Fibroblast of skin of right quadriceps (primary cell): ENCODE measurements at places on chromosomes 12 and 14.

DNA sequence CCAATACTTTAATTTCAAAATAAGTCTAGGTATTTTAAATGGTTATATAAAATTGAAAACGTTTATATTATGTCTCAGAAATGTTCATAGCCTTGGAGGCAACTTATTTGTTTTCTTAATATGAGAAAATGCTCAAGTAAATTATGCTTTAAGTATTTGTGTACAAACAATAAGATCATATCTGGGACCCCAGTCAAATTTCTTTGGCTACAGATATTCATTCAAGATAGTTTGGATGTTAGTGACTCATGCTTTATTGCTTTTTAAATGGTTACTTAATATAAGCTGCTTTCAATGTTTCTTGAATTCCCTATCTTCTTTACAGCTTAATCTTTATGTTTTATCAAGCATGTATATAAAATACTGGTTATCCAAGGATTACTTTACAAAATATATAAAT, 291.3 kb downstream of the KCNC2 start:
- DNase-seq, result no peak

DNA sequence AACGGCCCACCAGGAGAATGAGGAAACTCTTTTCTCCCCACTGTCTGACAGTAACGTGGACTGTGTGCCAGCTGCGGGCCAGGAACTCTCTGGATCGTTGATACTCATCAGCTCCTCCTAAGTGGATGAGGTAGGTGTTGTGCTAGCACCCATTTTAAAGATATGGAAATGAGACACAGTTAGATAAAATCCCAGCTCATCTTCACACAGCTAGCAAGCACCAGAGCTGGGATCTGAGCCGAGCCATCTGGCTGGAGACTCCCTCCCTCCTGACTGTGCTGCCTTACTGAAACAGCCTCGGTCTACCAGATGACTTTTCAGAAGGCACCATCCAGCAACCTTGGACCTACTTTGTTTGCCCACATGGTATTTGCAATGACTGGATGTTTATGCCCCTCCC, 49.2 kb downstream of the TMEM132D start:
- DNase-seq, result no peak

GRCh38 chr12:68876461-68876860, 56.5 kb downstream of the CPM start:
- DNase-seq, result no peak

GRCh38 chr14:104202259-104203070, 64.1 kb downstream of the KIF26A start:
- DNase-seq, result no peak

DNA sequence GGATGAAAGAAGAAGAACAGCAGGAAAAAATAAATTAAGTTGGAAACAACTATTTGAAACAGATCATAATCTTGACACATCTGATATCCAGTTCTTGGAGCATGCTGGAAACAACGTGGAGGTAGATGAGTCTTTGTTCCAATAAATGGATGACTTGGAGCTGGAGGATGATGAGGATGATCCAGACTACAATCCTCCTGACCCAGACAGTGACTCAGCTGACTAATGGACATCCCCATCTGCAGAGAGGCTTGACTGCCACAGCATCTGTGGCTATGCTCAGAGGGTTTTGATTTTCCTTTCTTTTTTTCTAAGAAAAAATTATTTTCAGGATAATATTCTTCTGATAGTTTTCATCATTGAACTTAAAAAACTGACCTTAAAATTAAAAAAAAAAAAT, 6.2 kb upstream of the ZDHHC17 start:
- DNase-seq, result no peak

- no peak for DNase-seq
These were observed 1153.9 kb downstream of the AACS start for GRCh38 chr12:126219139-126219538.

DNA sequence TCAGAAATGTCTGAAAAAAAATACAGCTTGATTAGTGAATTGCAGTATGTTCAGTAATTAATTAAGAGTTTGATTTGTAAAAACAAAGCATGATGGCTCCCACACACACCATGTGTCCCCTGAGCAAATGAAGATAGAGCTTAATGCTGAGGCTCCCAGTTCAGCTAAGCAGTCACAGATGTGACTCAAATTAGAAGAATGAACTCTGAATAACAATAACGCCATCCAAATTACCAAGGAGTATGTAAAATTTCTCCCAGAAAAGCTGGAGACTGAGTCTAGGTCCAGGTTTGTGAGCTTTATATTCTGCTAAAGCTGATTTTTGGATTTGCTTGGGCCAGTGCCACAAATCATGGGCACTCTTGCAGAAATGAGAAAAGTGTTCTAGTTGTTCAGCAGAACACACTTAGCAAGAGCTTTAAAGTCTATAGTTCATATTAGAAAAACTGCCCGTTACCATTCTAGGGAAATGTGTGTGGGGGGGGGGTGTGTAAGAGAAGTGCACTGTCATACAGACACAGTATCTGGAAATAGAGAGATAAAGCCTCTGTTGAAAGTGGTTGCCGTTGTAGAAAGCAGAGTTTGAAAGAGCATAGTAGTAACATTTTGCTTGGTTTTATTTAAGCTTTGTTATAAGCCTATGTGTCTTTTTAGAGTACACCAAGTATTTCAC, 253.1 kb downstream of the BCAT1 start:
- DNase-seq, result peak; percentile 3

- DNase-seq, result no peak
These were observed 6.1 kb downstream of the PTPN6 start for GRCh38 chr12:6957151-6957701.

- DNase-seq, result peak; percentile 70
These were observed at the start of gene ALDH2 for GRCh38 chr12:111766608-111767361. Gene ALDH2 (plus strand): TSS chr12:111766933. CDS start chr12:111766983, 50 bp downstream.

DNA sequence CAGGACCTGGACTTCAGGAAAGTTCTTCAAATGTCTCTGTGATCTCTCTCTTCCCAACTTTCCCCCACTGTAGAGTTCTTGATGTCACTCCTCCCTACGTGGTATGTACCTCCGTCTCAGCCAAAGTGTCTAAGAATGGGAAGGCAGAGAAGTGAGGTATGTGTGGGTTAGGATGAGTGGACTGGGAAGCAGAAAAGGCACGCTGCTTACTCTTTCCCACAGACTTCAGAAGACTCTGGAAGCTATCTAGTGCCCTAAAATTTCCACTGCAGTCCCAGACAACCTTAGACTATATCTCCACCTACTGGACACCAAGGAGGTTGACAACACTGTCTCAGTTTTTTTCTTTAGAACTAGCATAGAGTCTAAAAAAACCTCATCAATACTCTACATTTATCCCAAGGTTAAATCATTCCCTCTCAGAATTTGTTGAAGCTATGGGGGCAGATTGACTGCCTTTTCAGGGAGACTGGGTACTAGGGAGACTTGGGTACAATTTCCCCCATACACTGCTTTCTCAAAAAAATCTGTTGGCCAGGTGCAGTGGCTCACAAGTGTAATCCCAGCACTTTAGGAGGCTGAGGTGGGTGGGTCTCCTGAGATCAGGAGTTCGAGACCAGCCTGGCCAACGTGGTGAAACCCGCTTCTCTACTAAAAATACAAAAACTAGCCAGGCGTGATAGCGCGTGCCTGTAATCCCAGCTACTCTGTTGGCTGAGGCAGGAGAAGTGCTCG, 20.6 kb upstream of the ITGA5 start:
- peak; percentile 78 for DNase-seq

DNA sequence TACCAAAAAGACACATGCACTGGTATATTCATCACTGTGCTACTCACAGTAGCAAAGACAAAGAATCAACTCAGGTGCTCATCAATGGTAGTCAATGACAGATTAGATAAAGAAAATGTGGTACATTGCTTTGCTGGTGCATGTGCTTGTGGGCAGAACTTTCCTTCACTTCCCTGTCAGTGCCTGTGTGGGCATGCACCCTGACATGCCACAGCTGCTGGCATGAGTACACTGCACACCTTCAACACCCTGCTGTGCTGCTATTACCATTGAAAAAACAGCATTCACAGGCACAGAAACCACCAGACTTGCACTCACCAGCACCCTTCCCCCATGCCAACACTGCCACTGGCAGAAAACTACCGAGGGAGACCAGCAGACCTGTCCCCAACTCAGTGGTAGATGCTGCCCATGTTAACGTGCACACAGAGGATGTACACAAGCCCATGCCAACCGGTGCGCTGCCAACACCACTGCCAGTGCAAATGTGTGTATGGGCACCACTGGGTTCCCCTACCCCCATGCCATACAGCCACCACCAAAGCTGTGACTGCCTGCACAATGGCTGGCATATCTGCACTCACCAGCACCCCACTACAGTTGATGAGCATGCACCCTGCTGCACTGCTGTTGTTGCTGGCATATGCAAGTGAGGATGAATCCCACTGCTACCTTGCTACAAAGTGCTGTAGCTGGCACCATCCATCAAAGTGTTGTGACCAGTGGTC, 57.4 kb downstream of the APOBEC1 start:
- no peak for DNase-seq

DNA sequence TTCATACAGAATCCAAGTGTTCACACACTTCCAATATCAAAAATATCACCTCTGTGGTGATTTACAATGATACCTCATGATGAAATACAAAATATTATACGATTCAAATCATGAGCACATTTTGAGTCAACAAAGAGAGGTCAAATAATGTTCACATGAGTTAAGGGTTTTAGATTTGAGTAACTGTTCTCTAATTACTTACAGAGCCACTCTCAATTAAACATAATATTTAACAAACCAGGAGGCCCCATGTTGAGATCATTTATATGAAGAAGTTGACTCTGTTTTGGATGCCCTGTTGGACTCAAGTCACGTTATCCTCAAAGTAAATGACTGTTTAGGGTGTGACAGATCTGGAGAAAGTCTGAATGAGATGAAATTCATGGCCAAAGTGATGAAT, 53.5 kb downstream of the NUAK1 start:
- peak; percentile 57 for DNase-seq

DNA sequence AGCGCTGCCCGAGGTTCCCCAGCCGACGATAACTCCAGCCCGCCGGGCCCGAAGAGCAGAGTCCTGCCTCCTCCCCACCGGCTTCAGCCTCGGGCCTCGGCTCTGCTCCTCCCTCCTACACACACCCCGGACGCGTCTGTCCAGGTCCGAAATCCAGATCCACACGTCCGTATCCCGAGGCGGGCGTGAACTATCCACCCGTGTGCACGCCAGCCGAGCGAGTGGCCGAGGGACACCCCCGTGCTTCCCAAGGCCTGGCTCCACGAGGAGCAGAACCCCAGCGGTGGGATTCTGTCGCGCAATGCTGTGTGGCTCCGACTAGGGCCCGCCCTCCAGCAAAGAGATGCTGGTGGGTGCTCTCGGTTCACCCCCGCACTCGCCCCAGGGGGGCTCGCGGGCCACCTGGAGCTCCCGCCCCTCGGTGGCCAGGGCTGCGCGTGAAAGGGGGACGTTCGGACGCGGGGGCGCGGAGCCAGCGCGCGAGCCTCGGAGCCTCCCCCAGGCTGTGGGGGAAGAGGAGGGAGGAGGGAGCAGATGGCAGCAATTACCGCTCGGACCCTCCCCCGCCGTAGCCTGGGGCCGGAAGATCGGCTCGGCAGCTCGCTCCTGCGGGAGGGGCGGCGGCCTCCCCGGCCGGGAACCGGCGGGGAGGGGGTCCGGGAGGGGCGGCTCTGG, 18.9 kb upstream of the ANKRD33 start:
- DNase-seq, result peak; percentile 37

- no peak for DNase-seq
These were observed 380 bp downstream of the ANO2 start for GRCh38 chr12:5944688-5945070.

- no peak for DNase-seq
These were observed 127.3 kb upstream of the CCND2 start for GRCh38 chr12:4145990-4146859.

GRCh38 chr12:95418142-95418541, 55.8 kb upstream of the METAP2 start:
- DNase-seq, result no peak

GRCh38 chr12:131896811-131897270, 2.4 kb downstream of the ULK1 start:
- DNase-seq, result no peak

GRCh38 chr12:14701809-14702568, 5.6 kb upstream of the GUCY2C start:
- DNase-seq, result no peak

- no peak for DNase-seq
These were observed 205.0 kb upstream of the DCN start for GRCh38 chr12:91387461-91388134.

- no peak for DNase-seq
These were observed 19.6 kb downstream of the NINJ2 start for GRCh38 chr12:643475-644302.

- DNase-seq, result peak; percentile 49
These were observed 75.1 kb downstream of the IRF2BPL start for GRCh38 chr14:76953311-76953945.

- peak; percentile 65 for DNase-seq
These were observed 49.2 kb downstream of the TESPA1 start for GRCh38 chr12:54935235-54935951.

GRCh38 chr12:80821513-80822000, 104.8 kb downstream of the MYF5 start:
- no peak for DNase-seq

- peak; percentile 18 for DNase-seq
These were observed 43.8 kb downstream of the DDHD1 start for GRCh38 chr14:53109105-53110041.

DNA sequence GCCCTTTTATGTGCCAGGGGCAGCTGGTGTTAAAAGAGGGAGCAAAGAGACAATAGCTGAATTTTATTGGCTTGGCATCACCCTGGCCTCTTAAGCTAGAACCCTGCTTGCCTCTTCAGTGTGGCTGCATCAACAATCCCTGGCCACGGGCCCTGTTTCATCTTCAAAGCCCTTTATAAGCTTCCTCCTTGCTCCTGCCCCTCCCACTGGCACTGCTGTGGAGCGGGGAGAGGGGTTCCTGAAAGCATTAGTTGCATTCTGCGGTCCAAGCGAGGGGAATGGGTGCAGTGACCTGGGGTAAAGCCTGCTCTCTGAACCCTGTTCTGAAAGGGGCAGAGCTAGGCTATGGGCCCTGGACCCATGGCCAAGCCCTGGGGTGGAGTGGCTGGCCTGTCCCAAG, 220 bp upstream of the KRT83 start:
- DNase-seq, result no peak

DNA sequence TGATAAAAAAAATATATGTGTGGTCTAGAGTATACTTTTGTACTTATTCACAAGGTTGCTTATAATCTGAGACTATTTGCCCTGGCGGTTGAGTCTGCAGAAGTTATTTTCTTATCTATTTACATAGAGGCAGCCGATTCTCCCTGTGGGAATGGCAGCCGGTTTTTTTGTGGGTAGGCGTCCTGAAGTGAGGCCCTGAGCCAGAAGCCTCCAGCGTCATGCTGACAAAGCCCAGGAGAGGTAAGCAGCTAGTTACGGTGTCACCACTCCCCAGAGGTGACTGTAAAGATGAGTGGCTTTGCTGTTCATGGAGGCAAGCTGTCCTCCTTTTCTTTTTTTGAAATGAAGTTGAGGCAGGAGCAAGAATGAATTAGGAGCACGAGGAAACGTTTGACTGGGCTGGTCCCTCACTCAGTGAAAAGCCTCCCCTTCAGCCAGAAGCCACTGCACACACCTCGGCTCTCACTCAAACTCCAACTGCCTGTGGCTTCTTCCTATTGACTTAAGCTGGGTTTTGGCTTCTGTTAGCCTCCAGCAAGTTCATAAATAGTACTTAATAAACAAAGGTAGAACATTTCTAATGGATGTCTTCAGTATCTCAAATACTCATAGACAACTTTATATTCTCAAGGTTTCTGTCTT, 21.5 kb downstream of the PAX9 start:
- no peak for DNase-seq
